Smooth muscle cell of bladder (primary cell): ENCODE measurements at places on chromosomes 2 and 18. TPM values are rescaled to one million over a fixed set of nuclear protein-coding genes. Genes with fewer than 3 reads are reported as not detected.

Gene MSTN
- total RNA-seq = 0.09 and 0.14 TPM in 2 replicates

Gene VWC2L
- under 0.01 TPM in 1 of 2 replicates, not detected in the other for total RNA-seq

Gene CYS1
- total RNA-seq = 2.0 TPM in 2 replicates

Gene CABYR
- total RNA-seq = 3.6 and 4.2 TPM in 2 replicates

Gene NLRC4
- total RNA-seq = not detected in 2 replicates

Gene ASB3
- 23.1 and 23.3 TPM in 2 replicates for total RNA-seq

Gene OXER1
- total RNA-seq = under 0.01 TPM in 1 of 2 replicates, not detected in the other

Gene SIX3
- total RNA-seq = not detected in 2 replicates

Gene PRR30
- total RNA-seq = not detected in 2 replicates

Gene ALKAL2
- 0.43 TPM in 1 of 2 replicates, not detected in the other for total RNA-seq

Gene SLC4A5
- total RNA-seq = under 0.01 and 0.14 TPM in 2 replicates

Gene ANKRD44
- total RNA-seq = 4.9 and 6.0 TPM in 2 replicates

Gene SOWAHC
- 5.4 and 6.5 TPM in 2 replicates for total RNA-seq

Gene ANO7
- total RNA-seq = 0.43 and 0.83 TPM in 2 replicates

Gene FBXO48
- 0.28 TPM in 2 replicates for total RNA-seq

Gene OTOS
- total RNA-seq = not detected in 2 replicates

Gene CRYGD
- not detected in 2 replicates for total RNA-seq

Gene IL36A
- not detected in 2 replicates for total RNA-seq

Gene PRKAG3
- total RNA-seq = not detected in 2 replicates

Gene ANKRD30B
- under 0.01 and 0.09 TPM in 2 replicates for total RNA-seq

Gene FMNL2
- 20.8 and 21.2 TPM in 2 replicates for total RNA-seq

Gene MAB21L4
- total RNA-seq = not detected in 2 replicates

Gene TACR1
- under 0.01 TPM in 2 replicates for total RNA-seq

Gene CYP27C1
- total RNA-seq = 0.18 and 0.28 TPM in 2 replicates

Gene ZNF396
- total RNA-seq = 2.8 and 3.1 TPM in 2 replicates

Gene BMP10
- total RNA-seq = not detected in 2 replicates

Gene DSG2
- 2.3 and 23.3 TPM in 2 replicates for total RNA-seq

Gene MYO7B
- total RNA-seq = not detected in 2 replicates

Gene KLHL41
- total RNA-seq = 0.85 and 1.7 TPM in 2 replicates

Gene SOX11
- total RNA-seq = under 0.01 TPM in 1 of 2 replicates, not detected in the other

Gene TMEM200C
- 0.14 and 0.74 TPM in 2 replicates for total RNA-seq

Gene GALNT14
- not detected in 2 replicates for total RNA-seq

Gene GRP
- total RNA-seq = not detected in 2 replicates

Gene SYT4
- total RNA-seq = not detected in 2 replicates

Gene ANKAR
- total RNA-seq = 6.5 and 6.8 TPM in 2 replicates

Gene TSGA10
- 3.4 and 4.3 TPM in 2 replicates for total RNA-seq

Gene CIB4
- total RNA-seq = not detected in 2 replicates

Gene RAD51AP2
- total RNA-seq = not detected in 2 replicates

Gene RNF138
- total RNA-seq = 14.1 and 14.4 TPM in 2 replicates

Gene RGPD4
- under 0.01 TPM in 1 of 2 replicates, not detected in the other for total RNA-seq

Gene DYNAP
- not detected in 2 replicates for total RNA-seq

Gene ACADL
- under 0.01 and 0.37 TPM in 2 replicates for total RNA-seq

Gene LIPG
- 12.4 and 19.8 TPM in 2 replicates for total RNA-seq

Gene PTPRN
- total RNA-seq = 6.4 and 57.0 TPM in 2 replicates

Gene DNAH7
- 0.28 and 0.55 TPM in 2 replicates for total RNA-seq

Gene TTL
- 14.4 and 25.2 TPM in 2 replicates for total RNA-seq

Gene GPR45
- not detected in 2 replicates for total RNA-seq

Gene CFAP210
- under 0.01 TPM in 1 of 2 replicates, not detected in the other for total RNA-seq

Gene CYRIA
- total RNA-seq = 2.8 and 3.7 TPM in 2 replicates

Gene DLGAP1
- total RNA-seq = 0.09 and 0.14 TPM in 2 replicates

Gene APLF
- total RNA-seq = 4.8 and 7.0 TPM in 2 replicates

Gene ABCG8
- not detected in 2 replicates for total RNA-seq

Gene NOSTRIN
- 0.09 and 0.14 TPM in 2 replicates for total RNA-seq

Gene RAB17
- total RNA-seq = 0.14 and 0.28 TPM in 2 replicates

Gene NYAP2
- total RNA-seq = under 0.01 TPM in 1 of 2 replicates, not detected in the other

Gene ADGRF3
- total RNA-seq = under 0.01 TPM in 2 replicates
